ENCODE measurements at places on chromosomes 5 and 9.

GRCh38 chr5:95620870-95621838 is 1.3 kb downstream of the GPR150 start:
- no peak for DNase-seq

DNA sequence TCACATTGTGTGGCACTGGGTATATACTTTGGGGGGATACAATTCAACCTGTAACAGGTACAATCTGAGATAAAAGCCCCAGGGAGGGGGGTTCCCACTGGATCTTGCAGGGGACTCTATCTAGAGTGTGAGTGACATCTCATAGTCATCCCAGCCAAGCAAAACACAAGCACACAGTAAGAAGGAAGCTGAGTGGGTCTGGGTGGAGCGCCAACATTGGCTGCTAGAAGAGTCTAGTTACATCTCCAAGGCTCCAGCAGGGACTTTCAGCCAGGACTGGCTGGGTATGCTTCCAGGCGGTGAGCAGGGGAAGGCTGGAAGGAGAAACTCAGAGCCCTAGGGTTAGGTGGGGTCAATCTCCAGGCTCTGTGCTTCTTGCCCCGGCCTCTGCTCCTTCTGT is 53.0 kb downstream of the IL31RA start:
- DNase-seq, result no peak

DNA sequence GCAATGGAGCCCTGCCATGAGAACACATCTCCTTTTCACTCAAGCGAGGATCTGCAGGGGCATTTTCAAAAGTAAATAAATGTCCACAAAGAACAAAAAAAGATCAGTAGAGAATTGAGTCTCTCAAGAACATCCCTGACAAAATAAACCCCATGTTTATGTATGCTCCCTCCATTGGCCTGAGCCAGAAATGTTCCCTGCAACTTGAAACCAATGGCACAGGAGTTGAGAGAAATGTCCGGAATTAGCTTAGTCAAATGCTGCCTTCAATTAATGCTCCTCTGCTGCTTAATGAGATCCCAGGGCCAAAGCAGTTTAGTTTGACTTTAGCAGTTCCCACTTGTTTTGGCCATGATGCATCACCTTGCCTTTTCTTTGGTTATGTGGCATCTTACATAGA is 238.3 kb downstream of the EBF1 start:
- DNase-seq, result no peak

GRCh38 chr9:104783588-104783987 is 19.7 kb downstream of the NIPSNAP3B start:
- no peak for DNase-seq

DNA sequence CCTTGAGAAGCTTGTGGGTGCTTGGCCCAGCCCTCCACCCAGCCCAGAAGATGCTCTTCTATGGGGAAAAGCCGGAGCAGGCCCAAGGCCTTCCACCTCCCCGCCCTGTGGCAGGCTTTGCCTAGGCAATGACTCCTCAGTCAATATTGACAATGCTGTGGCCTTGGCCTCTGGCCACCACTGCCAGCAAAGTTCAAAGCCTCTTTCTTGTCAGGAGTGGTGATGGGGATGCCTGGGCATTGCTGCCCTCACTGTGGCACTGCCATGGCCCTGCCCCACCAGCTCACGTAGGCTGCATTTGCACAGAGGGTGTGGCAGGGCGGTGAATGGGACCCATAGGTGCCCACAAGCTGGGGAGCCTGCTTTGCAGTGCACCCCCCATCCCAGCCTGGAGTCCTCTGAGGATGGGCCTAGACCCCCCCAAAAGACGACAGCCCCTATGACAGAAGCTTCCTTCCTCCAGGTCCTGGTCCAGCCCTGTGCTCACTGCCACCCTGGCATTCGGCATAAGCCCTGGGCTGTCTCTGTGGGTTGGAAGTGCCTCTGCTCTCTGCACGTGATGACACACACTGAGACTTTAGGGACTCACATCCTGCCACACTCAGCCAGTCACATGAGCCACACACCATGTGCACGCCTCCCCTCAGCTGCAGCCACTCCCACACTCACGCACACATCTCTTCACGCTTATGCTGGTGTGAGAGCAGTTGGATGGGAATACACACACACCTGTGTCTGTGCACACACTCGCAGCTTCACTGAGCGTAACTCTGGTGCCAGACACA is 31.1 kb downstream of the MORN5 start:
- no peak for DNase-seq

DNA sequence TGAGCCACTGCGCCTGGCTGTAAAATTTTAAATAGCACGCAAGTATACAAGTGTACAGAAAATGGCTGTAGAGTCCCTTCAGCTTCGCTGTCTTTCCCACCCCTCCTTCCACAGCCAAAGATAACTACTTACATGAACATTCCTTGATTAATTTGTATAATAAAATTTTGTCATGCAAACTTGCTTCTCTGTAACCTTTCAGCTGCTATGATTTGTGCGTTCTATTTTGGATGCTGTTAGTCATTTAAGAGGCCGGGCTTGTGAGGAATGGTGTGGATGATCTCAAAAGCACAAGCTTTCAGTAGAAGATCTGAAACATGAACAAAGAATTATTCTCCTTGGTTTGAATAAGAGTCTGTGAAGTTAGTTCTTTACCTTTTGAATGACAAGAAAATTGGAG is 115.0 kb upstream of the TLE1 start:
- no peak for DNase-seq

- DNase-seq, result no peak
These were observed 11.9 kb downstream of the ZFR start for GRCh38 chr5:32432633-32433032.

GRCh38 chr9:18184401-18184800 is 289.6 kb upstream of the ADAMTSL1 start:
- no peak for DNase-seq

GRCh38 chr5:163880302-163880701 is 374.9 kb downstream of the MAT2B start:
- DNase-seq, result no peak

DNA sequence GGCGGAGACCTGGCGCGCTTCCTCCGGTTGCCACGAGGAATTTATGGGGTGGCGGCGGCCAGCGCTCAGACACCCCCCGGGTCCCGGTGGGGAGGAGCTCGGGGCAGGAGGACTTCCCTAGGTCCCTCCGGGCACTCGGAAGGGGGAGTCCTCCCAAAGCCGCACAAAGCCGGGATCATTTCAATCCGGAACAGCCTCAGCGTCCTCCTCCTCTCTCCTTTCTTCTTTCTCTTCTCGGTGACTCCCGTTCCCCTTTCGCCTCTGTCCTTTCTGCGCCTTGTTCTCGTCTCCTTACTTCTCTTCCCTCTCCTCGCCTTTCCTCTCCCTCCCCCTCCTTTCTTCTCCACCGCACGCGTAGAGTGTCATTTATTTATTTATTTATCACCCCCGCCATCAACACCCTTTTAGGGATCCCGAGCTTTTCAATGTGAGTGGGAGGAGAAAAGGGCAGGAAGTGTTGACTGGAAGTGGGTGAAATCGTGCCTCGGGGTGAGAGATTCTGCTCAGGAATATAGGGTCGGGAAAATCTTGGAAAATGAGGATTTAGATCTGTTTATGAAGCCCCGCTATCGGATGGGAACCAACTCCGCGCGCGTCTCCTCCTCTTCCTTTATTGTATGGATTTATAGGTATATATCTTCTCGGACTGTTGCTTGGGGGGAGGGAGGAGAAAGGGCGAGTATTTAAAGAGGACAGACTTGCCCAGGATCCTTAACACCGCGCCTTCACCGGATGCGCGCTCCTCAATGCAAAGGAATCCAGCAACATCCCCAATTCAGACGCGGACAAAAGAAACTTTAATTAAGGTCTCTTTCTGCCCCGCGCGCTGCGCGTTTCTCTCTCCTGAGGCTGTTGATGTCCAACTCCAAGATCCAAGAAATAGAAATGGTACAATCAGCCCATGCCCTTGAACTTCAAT is 2.0 kb upstream of the ZNF462 start:
- DNase-seq, result no peak

- no peak for DNase-seq
These were observed 1075.4 kb upstream of the C9orf72 start for GRCh38 chr9:28648723-28649122.

DNA sequence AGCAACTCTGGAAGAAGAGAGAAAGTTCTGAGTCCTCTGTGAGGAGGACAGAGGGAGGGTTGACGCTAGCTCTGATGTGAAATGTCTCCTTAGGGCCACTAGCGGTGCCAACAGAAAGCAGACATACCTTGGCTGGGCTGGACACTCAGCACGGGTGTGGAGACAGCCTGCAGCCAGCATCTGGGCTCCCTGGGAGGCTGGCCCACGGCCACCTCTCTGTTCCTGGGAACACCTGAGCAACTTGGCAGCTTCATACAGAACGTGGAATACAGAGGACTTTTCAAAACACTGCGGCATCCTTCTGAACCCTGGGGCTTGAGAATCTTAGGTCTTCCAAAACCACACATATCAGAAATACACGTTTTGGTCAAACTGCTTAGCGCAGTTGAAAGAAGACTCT is 269.1 kb downstream of the FSTL4 start:
- DNase-seq, result no peak

DNA sequence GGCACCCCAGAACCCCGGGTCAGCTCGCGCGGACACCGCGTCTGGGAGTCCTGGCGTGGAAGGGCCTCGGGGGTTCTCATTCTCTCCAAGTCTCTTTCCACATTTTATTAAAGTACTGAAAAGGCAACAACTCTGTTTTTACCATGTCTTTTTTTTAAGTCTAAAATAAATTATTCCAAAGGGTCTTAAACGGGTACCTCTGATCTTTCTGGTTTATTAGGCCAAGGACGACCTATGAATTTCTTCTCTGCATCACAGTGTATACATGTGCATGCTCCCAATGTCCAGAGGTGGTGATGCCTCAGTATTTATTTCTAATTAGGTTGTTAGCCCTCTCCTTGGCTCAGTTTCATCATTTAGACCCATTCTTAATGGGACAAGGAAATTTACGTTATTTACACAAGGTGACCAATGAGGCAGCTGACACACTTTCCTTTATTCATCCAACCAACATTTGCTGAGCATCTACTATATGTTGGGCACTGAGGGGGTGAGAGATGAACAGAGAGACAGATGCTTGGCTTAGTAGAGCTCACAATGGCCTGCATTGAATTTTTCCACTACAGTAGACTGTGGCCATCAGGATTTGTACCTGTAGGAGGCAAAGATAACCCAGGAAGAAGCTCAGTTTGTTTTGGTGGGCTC is 7.6 kb upstream of the OTP start:
- DNase-seq, result no peak

- DNase-seq, result no peak
These were observed 152.7 kb upstream of the ADAMTS16 start for GRCh38 chr5:4987431-4987830.

GRCh38 chr5:36177715-36178523 is 26.0 kb downstream of the SKP2 start:
- no peak for DNase-seq

GRCh38 chr5:41277476-41278245 is 64.3 kb upstream of the C6 start:
- DNase-seq, result no peak

- no peak for DNase-seq
These were observed 88.0 kb upstream of the MAN2A1 start for GRCh38 chr5:109601736-109602135.

GRCh38 chr5:1073239-1074102 is 38.4 kb downstream of the SLC12A7 start:
- DNase-seq, result no peak

All from stimulated activated CD8-positive, alpha-beta memory T cell treated with anti-CD3 and anti-CD28 coated beads, Interleukin-7, amount 100 ng/mL, for 1 hour (primary cell).